ENCODE measurements at places on chromosomes 3 and 15.
A peak's percentile ranks its signal among the peaks of the same experiment; 100 is the strongest.

DNA sequence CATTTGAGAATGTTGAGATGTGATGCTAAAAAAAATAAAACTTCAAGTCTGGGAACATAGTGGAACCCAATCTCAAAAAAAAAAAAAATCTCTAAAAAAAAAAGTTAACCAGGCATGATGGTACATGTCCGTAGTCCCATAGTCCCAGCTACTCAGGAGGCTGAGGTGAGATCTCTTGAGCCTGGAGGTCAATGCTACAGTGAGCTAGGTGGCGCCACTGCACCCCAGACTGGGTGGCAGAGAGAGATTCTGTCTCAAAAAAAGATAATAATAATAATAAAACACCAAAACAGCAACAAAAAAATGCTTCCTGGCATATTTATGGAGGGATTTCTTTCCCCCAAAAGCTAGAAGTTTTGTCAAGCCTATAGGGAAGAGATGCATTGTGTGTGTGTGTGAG is 361.6 kb downstream of the ROBO1 start:
- no peak for DNase-seq

DNA sequence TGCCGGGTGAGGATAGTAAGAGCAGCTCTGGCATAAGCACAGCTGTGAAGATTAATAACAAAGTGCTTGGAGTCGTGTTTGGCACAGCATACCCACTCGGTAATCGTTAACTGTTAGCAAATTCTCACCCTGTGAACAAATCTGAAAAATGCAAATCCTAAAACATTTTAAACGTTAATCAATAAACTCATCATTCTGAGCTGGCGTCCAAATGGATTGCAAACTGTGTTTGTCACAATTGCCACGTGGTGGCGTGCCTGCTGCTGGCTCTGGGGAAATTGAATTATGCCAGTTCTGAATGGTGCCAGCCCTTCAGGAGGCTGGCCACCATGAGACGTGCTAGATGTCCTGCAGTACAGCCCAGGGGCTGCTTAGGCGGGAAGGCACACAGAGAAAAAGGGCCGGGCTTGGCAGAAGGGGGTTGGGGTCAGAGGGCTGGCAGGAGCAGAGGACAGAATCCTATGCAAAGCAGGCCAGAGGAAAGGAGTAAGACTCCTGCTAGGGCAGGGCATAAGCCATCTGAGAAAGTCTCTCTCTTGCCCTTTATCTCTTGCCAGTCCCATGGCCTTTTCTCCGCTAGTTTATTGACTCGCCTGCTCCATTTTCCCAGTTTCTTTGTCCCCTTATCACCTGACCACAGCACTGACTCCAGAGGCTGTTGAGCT is 22.1 kb upstream of the POLG start:
- DNase-seq = no peak

- peak; percentile 88 for DNase-seq
Measured at GRCh38 chr15:73908030-73908821, 18.0 kb upstream of the LOXL1 start.

- DNase-seq = no peak
Measured at GRCh38 chr3:168608926-168609325, 513.2 kb upstream of the GOLIM4 start.

GRCh38 chr3:104359546-104359945 is 1007.2 kb upstream of the ALCAM start:
- no peak for DNase-seq

DNA sequence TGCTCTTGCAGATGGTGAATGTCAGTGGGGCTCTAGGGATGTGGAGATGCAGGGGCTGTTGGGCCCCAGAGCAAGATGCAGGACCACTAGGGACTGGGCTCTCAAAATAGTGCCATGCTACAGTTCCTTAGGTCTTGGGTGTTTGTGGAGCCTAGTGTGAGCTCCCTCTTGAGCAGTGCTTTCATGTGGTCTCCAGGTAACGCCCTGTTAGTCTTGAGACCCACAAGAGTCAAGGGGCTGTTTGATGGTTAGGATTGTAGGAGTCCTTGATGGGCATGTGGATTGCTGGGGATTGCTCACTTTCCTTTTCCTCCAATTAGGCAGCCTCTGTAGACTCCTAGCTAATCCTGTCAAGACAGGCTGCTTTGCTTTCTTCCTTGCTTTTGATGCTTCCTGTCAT is 56.0 kb downstream of the CCDC66 start:
- DNase-seq = no peak

GRCh38 chr15:66842710-66843441 is 140.8 kb downstream of the SMAD6 start:
- no peak for DNase-seq

GRCh38 chr3:44984335-44984734 is 8.3 kb downstream of the EXOSC7 start:
- DNase-seq = no peak

DNA sequence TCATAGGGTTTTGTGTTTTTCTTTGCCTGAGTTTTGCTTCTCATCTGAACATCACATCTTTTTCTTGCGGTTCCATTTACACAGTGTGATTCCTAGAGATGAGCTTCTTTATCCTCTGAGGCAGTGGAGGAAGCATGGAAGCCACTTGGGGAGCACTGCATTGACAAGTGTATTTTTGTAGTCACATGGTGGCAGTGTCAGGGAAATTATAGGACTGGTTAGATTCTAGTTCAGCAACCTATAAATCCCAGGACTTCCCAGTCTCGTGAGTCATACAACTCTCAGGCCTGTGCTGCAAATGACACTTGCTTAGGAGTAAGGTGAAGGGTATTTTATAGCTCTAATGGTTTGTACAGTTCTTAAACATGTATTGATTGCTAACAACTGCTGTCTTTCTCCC is 58.4 kb downstream of the RBM6 start:
- no peak for DNase-seq

DNA sequence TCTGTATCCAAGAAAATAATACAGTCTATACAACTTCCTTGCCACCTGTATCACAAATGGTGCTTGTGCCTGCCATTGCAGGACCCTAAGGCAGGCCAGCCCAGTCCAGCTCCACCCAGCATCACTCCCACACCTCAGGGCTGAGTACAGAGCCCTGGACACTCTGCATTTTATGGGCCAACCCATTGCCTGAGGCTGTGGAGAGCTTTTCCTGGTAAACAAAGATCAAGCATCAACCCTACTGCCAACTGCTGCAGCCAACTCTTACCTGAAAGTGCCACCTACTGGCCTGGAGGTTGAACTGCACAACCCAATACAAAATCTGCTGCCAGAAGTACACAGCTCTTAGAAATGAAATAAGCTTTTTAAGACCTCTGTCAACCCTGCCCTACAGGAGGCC is 1082.2 kb downstream of the NAALADL2 start:
- DNase-seq = no peak
